Stimulated activated CD8-positive, alpha-beta memory T cell treated with anti-CD3 and anti-CD28 coated beads, Interleukin-4, amount 100 ng/mL, for 24 hours (primary cell): ENCODE measurements at places on chromosomes 13 and 19.

DNA sequence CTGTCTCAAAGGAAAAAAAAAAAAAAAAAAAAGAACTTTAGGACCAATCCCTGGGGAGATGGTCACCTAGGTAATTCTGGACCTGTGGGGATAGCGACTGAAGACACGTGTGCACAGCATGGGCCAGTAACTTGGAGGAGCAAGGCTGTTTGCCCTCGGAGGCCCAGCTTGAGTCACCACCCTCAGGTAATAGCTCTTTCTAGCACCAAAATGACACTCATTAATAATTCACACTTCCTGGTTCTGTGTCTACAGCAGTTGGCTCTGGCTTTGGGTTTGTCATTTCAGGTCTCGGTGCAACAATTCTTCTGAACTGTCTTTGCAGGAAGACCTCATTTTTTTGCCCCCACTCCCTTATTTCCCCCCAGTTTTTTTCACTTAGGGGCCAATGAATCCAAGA, 3.9 kb upstream of the ATP11A start:
- DNase-seq: no peak

DNA sequence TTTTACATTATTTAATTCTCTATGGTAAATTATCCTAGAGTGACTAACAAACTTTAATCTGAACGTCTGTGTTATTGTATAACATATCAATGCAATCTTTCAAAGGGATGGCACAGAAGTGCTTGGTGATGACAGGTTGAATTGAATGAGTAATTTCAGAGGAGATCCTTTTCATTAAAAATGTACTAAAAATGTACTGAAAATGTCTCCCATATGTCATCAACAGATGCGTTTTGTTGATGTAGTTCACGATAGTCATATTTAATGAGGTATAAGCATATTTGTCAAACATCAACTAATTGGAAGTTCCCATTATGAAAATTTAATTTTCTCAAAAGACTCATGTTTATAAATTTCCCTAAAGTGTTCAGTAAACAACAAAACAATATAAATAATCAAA, 1434.7 kb upstream of the PCDH20 start:
- DNase-seq: no peak

GRCh38 chr13:52810011-52810410, 38.4 kb downstream of the PCDH8 start:
- no peak for DNase-seq

DNA sequence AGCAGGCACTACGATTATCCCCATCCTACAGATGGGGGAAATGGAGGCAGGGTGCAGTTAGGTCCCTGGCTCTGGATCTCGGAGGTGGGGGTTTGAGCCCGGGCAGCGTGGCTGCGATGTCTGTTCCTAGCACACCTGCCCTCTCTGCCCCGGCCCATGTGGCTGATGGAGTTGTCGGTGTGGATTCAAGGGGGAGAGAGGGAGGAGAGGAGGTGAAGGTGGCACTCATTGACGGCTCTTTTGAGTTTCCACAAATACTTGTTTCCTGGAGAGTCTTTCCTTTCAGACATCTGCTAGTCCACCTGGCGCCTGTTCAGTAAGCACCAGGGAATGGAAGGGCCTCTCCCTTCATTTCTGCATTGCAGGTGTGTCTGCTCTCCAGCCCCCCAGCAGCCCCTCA, 69.9 kb downstream of the ARHGEF18 start:
- no peak for DNase-seq

- no peak for DNase-seq
Observed at GRCh38 chr13:29810145-29810742, 40.2 kb downstream of the UBL3 start.

- DNase-seq: no peak
Observed at GRCh38 chr13:102901056-102901455, 55.2 kb downstream of the ERCC5 start.

DNA sequence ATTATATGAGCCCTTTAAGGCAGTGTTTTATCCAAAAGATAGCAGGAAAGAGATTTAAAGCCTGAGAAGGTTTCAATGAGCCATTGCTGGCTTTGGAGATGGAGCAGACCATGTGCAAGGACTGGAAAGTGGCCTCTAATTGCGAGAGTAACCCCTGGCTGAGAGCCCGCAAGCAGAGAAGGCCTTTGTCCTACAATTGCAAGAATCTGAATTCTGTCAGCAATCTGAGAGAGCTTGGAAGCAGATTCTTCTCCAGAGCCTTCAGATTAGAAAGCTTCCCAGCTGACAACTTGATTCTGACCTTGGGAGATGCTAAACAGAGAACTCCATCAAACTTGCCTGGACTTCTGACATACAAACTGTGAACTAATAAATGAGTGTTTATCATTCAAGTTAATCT, 528.7 kb upstream of the KLF12 start:
- no peak for DNase-seq

DNA sequence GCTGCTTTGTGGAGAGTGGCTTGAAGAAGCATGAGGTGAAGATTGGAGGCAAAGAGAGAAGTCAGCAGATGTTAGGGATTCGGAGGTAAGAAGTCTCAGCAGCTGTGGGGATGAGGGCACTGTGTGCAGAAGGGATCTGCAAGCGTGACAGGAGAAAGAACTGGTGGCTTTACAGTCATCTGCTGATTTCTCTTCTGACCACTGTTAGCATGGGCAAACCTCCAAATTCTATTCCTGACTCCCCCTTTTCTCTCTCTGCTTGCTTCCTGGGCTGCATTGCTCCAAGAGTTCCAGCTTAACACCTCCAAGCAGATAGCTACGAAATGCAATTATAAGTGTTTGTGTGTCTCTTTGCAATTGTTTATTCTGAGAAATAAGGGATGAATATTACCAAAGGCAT, 159.6 kb downstream of the GGACT start:
- no peak for DNase-seq

- no peak for DNase-seq
Observed at GRCh38 chr19:30692879-30693503, 320.8 kb downstream of the ZNF536 start.

GRCh38 chr19:34351382-34351826, 13.6 kb upstream of the GPI start:
- DNase-seq: no peak

DNA sequence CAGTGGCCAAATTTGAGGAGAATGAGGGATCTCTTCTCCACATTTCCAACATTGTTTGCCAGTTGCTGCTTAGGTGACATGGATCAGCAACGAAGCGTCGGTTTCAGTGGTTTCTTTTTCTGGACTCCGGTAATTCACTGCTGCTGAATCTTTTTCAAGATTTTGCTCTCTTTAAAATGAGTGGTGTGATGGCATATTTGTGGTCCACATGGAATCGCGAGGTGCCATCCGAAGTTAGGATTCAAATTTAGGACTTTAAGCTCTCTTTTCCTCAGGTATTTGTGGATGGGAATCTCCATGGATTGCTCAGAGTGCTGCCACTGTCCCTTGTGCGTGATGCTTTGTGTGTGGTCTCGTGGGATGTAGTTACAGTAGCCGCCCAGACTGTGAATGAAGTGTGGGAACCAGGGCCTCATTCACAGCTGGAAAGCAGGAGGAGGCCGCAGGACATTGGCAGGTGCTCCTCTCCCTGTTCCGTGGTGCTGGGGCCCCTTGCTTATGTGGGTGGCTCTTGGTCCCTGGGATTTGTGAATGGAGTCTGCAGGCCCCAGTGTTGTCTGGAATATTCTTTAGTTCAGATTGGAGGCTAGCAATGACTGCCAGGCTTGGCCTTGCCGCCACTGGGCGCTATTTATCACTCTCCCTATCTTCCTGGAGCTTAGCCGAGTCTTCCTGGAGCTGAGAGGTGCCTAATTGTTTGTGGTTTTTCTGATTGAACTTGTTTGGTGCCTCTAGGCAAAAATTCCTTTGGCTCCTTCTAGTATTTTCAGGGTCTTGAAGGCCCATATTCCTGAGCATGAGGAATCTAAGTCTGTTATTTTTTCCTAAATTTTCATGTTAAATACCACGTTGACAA, 1.5 kb downstream of the ILF3 start:
- no peak for DNase-seq

- no peak for DNase-seq
Observed at GRCh38 chr13:99610702-99611289, 109.5 kb downstream of the TM9SF2 start.

- DNase-seq: no peak
Observed at GRCh38 chr19:7442423-7442822, 46.4 kb downstream of the PEX11G start.

GRCh38 chr13:32224916-32225315, 90.2 kb downstream of the ZAR1L start:
- DNase-seq: no peak

DNA sequence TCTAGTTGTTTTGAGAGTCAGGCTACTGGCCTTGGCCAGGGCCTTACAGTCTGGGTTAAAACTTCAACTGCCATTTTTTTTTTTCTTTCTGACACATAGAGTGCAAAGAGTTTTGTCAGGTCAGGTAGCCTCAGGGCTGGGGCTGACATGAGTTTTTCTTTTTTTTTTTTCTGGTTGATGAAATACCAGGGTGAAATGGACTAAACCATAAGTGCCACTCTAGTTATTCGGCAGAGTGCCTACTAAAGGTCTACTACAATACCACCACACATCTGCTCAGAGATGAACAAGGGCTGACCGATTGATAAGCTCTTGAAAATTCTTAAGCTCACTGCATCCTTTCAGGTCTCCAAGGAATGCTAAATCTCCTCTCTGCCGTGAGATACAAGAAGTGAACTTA, 4.4 kb upstream of the ZNF320 start:
- no peak for DNase-seq

DNA sequence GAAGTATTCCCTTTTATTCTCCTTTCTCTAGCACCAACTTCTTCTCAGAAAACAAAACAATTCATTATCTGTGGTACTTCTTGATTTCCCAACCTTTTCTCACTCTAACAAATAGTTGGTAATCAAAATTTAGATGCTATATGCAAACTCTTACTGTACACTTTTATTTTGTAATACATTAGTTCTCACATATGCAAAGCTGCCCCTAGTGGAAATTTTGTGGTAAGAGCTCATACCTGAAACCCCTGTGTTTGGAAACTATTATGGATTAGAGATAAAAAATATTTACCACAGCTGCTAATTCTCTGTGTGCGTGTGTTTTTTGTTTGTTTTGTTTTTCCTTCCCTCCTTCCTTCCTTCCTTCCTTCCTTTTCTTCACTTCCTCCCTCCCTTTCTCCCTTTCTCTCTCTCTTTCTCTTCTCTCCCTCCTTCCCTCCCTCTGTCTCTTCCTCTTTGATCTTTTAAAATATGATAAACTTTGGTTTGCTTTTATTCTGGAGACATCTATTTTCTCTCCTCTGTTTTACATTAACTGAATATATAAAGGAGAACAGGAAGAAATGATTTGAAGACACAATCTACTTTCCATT, 537.4 kb downstream of the SLITRK6 start:
- no peak for DNase-seq

GRCh38 chr19:12035220-12036172, at the start of gene ZNF433:
Gene ZNF433 (minus strand): TSS chr19:12035679. CDS start chr19:12035539, 140 bp downstream.
- peak; percentile 64 for DNase-seq

DNA sequence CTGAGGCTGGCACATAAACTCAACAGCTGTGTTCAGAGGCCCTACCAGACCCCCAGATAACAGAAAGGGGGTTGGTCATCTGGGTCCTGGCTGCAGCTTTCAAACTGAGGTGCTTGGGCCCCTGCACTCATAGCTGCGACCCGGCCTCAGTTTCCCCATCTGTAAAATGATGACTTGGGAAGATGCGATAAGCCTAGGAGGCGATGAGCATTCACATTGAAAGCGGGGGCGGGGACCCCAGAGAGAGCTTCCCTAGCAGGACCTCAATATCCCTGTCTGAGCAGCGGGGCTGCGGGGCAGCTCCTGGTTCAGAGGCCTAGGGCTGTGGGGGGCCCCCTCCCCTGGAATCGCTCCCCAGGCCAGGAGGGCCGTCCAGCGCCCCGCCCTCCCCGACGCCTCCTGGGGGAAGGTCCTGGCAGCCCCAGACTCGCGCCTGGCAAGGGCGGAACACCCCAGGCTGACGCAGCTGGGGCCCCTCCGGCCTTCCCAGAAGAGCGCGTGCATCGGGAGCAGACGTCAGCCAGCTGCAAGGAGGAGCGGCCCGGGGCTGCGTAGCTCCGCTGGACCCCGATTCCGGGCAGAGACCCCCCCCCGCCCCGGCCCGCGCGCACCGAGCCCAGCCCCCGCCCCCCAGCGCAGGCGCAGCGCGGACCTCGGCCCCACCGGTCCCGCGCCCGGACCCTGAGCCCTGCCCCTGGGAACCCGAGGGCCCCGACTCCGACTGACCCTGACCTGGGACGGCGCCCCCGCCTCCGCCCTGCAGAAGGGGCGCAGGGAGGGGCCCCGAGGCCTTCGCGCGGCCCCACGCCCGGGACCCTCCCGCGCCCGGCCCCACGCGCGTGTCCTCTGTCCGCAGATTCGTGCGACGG, 3.5 kb downstream of the FSTL3 start:
- DNase-seq: no peak

GRCh38 chr13:33125821-33126570, 109.8 kb downstream of the KL start:
- no peak for DNase-seq

GRCh38 chr13:112967686-112968379, 1.2 kb upstream of the MCF2L start:
- DNase-seq: no peak

- no peak for DNase-seq
Observed at GRCh38 chr19:30785458-30786137, 413.4 kb downstream of the ZNF536 start.

DNA sequence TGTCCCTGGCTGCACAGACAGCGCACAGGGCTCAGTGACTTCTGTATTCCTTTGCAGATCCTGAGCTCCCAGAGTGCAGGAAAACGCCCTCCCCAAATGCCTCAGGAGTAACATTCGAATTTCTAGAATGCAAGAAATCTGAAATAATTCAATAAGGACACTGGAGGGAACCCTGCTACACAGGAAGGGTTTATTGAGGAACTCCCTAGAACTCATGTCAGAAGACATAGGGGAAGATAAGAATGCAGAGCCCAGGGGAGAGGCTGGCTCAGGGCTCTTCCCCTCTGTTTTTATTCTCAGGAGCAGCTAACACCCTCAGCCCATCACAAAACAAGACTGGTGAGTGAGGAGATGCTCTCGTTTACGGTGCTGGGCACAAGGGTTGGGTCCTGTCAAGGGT, 6.8 kb downstream of the LILRA1 start:
- no peak for DNase-seq

DNA sequence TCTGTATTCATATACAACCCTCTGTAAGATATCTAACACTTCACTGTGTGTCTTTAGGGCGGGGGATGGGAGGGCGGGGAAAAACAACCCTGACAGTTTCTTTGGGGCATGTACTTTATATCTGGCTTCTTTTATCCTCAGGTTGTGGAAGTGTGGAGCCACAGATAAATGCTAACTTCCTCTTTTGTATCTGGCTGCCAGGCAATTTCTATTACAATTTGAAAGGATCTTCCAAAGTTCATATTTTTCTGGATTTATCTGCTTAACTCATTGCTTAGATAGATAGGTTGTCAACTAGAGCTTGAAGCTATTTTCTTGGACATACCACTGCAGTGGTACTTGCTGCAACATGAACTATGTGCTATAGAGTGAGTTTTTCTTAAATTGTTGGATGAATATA, 393.0 kb downstream of the LMO7 start:
- no peak for DNase-seq

DNA sequence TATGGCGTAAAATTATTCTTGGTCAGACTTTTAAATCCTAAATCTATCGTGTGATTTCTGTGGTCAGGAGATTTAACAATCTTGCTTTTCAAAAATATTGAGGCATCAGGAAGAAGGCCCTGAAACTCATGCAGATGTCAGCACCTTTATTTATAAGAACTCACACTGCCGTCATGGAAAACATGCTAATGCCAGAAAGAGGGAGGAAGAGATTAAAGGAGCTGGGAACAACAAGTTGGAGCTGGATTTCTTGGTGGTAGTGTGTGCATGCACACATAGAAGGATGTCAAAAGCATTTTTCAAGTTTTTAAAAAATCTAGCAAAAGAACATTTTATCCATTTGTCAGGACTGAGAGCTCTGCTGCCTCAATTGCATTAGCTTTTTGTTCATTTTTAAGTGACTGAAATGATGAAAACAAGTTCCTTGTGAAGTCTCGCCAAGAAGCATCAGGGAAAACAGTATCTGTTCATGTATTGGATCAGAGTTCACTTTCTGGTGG, 342.5 kb downstream of the SPRY2 start:
- DNase-seq: no peak
